ENCODE measurements at places on chromosomes 11 and 22. TPM values are rescaled to one million over a fixed set of nuclear protein-coding genes. Genes with fewer than 3 reads are reported as not detected.

EEF1G gene
- polyA plus RNA-seq, result 114 TPM

NRIP3 gene
- polyA plus RNA-seq, result 14.6 TPM

CRYBB2 gene
- 0.63 TPM for polyA plus RNA-seq

TCN1 gene
- polyA plus RNA-seq, result not detected

KCNQ1 gene
- not detected for polyA plus RNA-seq

HEPN1 gene
- not detected for polyA plus RNA-seq

SAA4 gene
- not detected for polyA plus RNA-seq
